Sigmoid colon (tissue), 7 donors: ENCODE measurements at places on chromosomes 11 and 22. TPM values are rescaled to one million over a fixed set of nuclear protein-coding genes. Genes with fewer than 3 reads are reported as not detected.

GRCh38 chr22:22408731-22409696 is 99.5 kb downstream of the ZNF280B start:
- H3K27me3 ChIP-seq = peaks cover 11% of the 10 kb centered on the region
- DNase-seq = no peak
- no peaks in the 10 kb centered on the region for H3K36me3 ChIP-seq
- no peak overlapping the region for H3K4me3 ChIP-seq

Gene OR5A1
- total RNA-seq = not detected

Gene GAS2
- total RNA-seq = 3.3 TPM

Gene OR51B2
- total RNA-seq = not detected

Gene IL18
- total RNA-seq = 9.8 TPM

Gene RASGRP2
- 27.2 TPM for total RNA-seq

Gene PHF5A
- total RNA-seq = 54.2 TPM

DNA sequence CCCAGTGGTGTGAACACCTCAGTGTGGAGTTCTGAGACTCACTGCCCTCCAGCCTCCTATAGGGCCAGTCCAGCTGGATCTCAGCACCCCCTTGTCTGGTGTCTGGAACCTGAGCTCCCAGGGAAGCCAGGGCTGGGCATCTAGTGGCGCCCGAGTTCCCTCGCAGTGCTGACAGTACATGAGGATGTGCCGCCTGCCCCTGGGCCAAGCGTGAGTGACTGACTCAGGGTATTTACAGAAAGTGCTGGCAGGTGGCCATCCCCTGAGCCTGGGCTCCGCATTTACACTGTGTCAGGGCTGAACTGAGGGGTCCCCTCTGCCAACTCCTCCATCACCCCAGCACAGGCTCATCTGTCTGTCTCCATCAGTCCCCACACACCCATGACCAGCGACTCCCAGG is 185.3 kb downstream of the BRD1 start:
- no peak overlapping the region for H3K27ac ChIP-seq
- no peaks in the 10 kb centered on the region for H3K4me1 ChIP-seq
- H3K4me3 ChIP-seq = no peak overlapping the region
- no peak for DNase-seq
- no peaks in the 10 kb centered on the region for H3K36me3 ChIP-seq

- no peak overlapping the region for H3K4me3 ChIP-seq
- peaks cover 26% of the 10 kb centered on the region for H3K4me1 ChIP-seq
- peaks cover 50% of the 10 kb centered on the region for H3K36me3 ChIP-seq
- no peak overlapping the region for H3K27ac ChIP-seq
- no peaks in the 10 kb centered on the region for H3K27me3 ChIP-seq
Observed at GRCh38 chr11:126408901-126409619, 53.6 kb downstream of the ST3GAL4 start.
